Dermis microvascular lymphatic vessel endothelial cell (primary cell): ENCODE measurements at places on chromosomes 1 and 21. TPM values are rescaled to one million over a fixed set of nuclear protein-coding genes. Genes with fewer than 3 reads are reported as not detected.

Gene AMY1A
- total RNA-seq = not detected in 2 replicates

Gene DAB1
- under 0.01 TPM in 1 of 2 replicates, not detected in the other for total RNA-seq

Gene CRYAA
- total RNA-seq = not detected in 2 replicates

Gene HES3
- total RNA-seq = not detected in 2 replicates

Gene AMY1C
- not detected in 2 replicates for total RNA-seq

Gene GRHL3
- total RNA-seq = not detected in 2 replicates

Gene KRTAP19-3
- not detected in 2 replicates for total RNA-seq

Gene AQP10
- total RNA-seq = not detected in 2 replicates

Gene EXTL1
- total RNA-seq = not detected in 2 replicates

Gene MTARC2
- total RNA-seq = 8.6 and 12.6 TPM in 2 replicates

Gene CHI3L2
- total RNA-seq = not detected in 2 replicates

Gene OR10J1
- not detected in 2 replicates for total RNA-seq

Gene ZBED6
- 11.7 and 14.5 TPM in 2 replicates for total RNA-seq

Gene TRIM63
- total RNA-seq = not detected in 2 replicates

Gene DCST2
- total RNA-seq = under 0.01 and 0.13 TPM in 2 replicates
